ENCODE measurements at places on chromosomes 1 and 21. TPM values are rescaled to one million over a fixed set of nuclear protein-coding genes. Genes with fewer than 3 reads are reported as not detected.

GPR3 gene
- 0.16 TPM for total RNA-seq

DNA sequence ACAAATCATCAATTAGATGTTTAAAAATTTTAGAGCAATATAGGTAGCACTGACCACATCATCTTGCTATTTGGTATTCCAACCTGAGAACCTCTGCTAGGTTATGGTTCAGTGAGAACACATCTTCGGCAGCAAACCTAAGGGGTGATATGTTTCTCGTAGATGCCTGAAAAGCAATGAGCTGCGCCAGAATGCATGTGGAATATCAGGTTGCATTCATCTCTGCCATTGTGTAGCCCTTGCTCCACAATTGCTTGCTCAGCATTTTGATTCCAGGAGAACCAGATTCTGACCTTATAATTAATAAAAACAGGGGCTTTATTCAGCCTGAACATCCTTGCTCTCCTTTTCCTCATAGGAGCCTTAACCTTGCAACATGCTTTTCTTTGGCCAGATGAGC lies 408.1 kb downstream of the USH2A start:
- DNase-seq, result no peak

GRCh38 chr1:186374303-186375151 lies 526 bp downstream of the TPR start:
- peak; percentile 19 for DNase-seq

CELA2B gene
- 0.78 TPM for total RNA-seq

DNA sequence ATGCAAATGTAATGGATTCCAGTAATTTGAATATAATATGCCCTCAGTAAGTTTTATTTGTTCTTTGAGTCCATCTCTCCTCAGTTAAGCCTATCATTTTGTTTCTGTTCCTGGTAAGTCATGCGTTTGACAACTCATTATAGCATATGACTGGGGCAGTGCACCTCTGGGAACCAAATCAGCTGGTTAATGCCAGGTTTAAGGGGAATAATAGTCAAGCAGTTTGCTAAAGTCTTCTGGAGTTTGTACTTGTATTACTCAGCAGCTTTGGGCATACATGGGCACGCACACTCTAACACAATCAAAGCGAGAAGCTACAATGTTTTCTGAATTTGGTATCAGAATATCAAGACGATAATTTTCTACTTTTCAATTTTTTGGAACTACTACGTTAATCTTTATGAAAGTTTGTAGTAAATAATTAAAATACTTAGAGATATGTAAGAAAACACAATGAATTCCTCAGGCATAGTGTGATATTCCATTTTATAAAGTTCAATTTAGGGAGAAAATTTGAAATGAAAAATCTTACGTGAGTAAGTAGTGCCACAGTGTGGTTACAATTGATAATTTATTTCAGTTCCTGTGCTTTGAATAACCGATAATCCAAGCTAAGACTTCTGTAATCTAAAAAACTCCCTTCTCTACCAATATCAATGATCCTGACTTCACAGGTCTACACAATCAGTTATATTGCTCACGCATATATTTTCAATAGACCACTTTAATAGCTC lies 43.8 kb upstream of the KCTD3 start:
- DNase-seq, result peak; percentile 45

DNA sequence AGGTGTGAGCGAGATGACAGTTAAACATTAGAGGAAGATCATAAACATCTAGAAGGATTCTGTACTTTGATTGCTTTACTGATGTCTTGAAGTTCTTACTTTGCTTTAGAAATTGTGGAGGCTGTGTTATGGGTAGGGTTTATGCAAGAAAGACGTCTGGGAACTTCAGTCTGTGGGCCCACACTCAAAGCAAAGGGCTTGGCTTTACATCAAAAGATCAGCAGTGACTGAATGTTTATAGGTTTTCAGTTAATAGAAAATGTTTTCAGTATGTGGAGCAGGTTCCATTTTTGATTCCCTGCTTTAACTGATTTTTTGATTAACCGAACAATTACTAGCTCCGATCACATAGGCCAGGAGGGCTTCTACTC lies 31.9 kb downstream of the PEX14 start:
- no peak for DNase-seq

- DNase-seq, result no peak
Observed at GRCh38 chr1:94526152-94526980, 15.2 kb downstream of the F3 start.

DNA sequence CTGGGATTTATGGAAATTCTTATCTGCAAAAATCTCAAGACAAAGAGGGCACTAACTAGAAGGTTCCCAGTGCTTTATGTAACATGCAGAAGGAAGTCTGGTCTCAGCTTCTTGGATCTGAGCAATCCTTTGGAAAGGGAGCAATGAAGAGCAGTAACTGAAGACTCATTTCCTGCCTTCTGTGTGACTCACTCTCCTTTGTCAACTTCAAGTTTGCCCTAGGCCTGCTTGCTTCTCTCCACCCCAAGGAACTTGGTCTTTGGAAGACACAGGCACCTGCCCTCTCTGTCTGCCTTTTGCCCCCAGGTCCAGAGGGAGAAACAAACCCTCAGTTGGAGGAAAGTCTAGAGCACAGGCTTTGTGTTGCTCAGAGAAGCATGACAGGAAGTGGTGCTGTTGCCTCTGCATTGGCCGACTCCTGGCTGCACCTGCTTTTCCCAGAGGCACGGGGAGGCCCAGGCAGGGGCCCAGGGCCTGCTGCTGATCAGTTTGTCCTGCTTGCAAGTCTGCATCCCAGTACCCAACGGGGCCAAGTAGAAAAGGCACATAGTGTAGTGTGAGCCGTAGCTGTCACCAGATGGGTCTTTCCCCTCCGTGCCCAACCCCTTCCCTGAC lies 137.2 kb downstream of the DHRS3 start:
- peak; percentile 43 for DNase-seq

DNA sequence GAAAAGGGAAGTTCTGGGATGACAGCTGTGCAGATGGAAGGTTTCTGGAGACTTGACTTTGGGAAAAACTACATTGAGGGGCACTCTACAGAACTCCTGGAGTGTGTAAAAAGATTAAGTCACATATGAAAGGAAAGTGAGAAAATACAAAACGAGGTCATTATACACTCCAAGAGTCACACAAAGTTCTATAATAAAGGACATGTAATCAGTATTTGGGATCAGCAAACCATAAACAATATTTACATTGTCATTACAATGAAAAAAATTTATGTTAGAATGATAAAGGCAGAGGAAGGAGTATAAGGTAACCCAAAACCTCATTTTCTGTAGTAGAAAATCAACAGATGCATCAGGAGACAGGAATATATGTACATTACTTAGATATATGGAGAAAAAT lies 22.8 kb downstream of the NUP133 start:
- DNase-seq, result no peak

NBPF6 gene
- not detected for total RNA-seq

GRCh38 chr1:233240371-233240770 lies 55.2 kb downstream of the PCNX2 start:
- no peak for DNase-seq

DNA sequence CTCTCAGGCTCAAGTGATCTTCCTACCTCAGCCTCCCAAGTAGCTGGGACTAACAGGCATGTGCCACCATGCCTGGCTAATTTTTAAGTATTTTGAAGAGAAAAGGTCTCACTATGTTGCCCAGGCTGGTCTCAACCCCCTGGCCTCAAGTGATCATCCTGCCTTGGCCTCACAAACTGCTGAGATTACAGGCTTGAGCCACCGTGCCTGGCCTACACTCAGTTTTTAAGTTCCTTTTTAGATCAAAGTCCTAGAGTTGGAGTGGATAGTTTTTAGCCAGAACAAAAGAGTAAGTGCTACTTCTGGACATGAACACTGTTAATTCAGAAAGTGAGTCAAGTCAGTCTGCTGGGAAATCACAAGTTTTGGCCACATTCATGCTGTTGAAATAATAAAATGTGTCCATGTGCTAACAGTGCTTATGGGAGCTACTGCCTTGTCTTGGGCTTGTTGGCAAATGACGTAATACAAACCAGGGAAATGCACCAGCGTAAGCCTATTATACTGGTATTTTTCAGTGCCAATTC lies 84.2 kb downstream of the NDUFS5 start:
- peak; percentile 57 for DNase-seq

- DNase-seq, result peak; percentile 15
Observed at GRCh38 chr1:22625262-22625925, 11.0 kb upstream of the C1QA start.

DNA sequence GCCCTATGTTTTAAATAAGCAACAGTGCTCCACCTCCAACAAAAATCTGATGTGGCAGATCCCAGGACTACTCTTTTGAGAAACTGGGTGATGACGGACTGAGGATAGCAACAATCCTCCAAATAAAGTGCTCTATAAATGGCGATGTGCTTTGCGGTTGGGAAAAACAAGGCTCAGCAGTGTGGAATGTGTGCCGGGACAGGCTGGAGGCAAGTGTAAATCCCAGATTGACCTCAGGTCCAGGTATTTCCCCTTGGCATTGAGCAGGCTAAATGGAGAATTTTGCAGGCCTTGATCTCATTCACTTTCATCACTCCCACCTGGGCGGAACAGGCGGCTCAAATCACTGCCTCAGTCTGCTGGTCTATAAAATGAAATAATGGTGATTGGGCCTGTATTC lies 35.1 kb downstream of the LRRC42 start:
- no peak for DNase-seq

- DNase-seq, result no peak
Observed at GRCh38 chr1:54156201-54156600, 3.4 kb upstream of the CDCP2 start.

GRCh38 chr1:176791906-176792305 lies 328.9 kb downstream of the PAPPA2 start:
- DNase-seq, result peak; percentile 2

GLIS1 gene
- total RNA-seq, result 1.9 TPM

All from myocyte (in vitro differentiated cells).